IPS-NIHi11 (cell line): ENCODE measurements at places on chromosomes 5 and 9.

GRCh38 chr9:129576546-129577543, 44.1 kb downstream of the C9orf50 start:
- DNase-seq, result no peak

DNA sequence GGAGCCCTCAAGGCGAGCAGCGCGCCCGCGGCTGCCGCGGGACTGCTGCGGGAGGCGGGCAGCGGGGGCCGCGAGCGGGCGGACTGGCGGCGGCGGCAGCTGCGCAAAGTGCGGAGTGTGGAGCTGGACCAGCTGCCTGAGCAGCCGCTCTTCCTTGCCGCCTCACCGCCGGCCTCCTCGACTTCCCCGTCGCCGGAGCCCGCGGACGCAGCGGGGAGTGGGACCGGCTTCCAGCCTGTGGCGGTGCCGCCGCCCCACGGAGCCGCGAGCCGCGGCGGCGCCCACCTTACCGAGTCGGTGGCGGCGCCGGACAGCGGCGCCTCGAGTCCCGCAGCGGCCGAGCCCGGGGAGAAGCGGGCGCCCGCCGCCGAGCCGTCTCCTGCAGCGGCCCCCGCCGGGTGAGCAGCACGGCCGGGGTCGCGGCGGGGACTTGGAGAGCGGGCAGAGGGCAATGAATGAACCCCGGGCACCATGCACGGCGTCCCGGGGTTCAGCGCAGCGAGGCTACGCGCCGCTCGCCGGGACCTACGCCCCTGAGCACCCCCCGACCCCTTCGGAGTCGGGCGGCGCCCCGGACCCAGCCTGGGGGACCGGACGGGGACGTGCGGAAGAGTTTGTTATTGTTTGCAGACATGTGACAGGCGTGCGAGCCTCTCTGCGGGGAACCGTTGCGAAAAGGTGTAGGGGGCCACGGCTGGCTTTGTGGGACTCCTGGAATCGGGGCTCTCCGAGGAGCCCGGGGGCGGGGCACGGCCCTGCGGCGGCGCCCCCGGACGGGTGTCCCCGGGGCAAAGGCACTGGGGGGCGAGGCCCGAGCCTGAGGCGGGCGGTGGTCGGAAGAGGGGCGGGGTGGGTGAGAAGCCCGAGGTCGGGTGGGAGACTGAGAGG, 553 bp downstream of the MAP3K1 start:
- DNase-seq, result peak; percentile 31

DNA sequence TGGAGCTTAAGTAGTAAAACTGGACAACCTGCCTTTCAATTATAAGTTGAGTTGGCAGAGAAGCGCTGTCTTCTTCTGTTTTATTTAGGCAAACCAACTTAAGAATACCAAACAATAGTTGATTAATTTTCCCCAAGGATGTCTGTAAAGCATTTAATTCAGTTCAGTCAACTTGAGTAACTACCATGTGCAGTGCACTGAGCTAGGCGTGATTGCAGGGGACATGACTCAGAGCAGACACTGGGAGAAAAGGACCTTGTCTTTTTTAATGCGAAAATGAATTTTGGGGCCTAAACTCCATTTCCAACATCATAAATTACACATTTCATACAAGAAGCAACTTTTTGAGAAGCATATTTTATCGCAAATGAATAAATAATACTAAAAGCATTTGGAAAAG, 66.3 kb downstream of the FBXL7 start:
- DNase-seq, result no peak

DNA sequence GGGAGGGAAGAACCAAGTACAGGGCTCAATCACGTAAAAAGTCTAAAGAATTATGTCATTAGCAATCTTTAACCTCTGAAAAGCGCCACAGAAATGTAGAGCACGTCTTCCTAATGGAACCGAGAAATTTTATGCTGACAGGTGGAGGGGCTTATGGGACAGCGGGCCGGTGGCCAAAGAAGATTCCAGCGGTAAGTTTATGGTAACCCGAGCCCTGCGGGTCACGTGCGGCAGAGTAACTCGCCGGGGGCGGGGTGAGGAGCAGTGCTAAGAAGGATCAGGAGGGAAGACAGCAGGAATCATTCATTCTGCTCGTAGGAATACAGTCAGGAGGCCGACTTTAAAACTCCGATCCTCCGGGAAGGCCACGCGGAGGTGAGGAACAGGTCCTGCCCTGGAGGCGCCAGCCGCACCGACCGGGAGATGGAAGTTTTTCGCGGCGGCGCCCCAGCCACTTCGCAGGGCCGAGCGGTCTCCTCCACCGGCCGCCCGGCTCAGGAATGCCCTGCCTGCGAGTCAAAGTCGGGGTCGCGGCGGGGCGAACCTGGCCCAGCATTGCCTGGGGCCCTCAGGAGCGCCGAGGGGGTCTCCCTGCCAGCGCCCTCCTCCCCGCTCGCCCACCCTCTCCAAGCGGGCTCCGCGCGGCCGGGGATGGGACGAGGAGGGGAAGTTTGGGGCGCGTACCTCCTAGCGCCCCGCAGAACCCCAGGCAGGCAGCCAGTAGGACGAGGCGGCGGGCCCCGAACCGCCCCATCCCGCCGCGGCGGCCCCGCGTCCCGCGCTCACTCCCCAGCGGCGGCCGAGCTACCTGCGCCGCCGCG, 101.8 kb downstream of the ESM1 start:
- peak; percentile 74 for DNase-seq

GRCh38 chr5:96200641-96201040, 232.4 kb downstream of the PCSK1 start:
- DNase-seq, result no peak

GRCh38 chr9:129175825-129176633, 2.0 kb downstream of the IER5L start:
- DNase-seq, result peak; percentile 72

- DNase-seq, result no peak
These were observed 263.1 kb upstream of the COX7C start for GRCh38 chr5:86354664-86355063.

DNA sequence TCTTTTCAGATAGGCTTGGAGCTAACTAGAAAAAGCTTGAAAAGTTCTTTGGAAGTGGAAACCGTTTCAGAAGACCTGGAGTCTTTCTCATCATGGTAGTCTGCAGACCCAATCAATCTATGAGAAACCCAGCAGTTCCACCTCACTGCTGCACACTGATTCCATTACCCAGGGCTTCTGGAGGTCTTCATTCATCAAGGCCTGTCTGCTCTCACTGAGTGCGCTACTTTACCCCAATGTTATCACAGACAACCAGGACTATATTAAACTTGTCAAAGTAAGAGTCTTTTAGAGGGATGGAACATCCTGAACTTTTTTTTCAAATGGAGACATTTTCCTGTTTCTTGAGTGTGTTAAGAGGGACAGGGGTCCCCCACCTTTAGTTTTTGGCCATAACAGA, 93.1 kb downstream of the BOD1 start:
- DNase-seq, result no peak

- peak; percentile 25 for DNase-seq
These were observed 401.9 kb upstream of the PDE4D start for GRCh38 chr5:60295423-60295822.

DNA sequence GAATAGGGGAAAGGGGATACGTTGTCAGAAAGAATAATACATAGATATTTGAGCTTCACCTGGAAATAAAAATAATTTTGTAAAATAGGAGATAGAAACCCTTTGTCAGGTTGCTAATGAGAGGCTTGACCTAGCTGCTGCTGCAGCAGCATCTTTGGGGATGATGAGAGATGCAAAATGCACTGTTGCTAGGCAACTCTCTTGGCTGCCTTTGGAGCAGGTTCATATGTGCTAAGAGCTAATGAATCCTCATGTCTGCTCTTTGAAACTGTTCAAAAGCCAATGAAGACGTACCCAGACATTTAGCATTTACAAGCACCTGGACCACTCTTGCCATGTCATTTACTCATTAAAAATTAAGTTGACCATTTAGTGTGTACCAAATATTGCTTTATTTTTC, 121.7 kb downstream of the FOCAD start:
- DNase-seq, result no peak

DNA sequence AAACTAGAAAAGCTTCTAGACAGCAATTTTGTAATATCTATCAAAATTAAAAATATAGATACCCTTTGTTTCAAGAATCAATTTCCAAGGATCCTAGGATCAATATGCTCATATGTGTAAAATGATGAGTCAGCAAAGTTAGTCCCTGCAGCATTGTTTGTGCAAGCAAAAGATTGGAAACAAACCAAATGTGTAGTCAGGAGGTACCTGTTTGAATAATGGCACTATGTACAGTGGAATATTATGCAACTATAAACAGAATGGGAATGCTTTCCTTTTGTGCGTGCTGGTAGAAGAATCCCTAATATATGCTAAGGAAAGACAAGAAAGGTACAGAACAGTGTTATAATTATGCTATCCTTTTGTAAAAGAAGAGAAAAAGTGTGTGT, 58.5 kb upstream of the PJA2 start:
- no peak for DNase-seq

DNA sequence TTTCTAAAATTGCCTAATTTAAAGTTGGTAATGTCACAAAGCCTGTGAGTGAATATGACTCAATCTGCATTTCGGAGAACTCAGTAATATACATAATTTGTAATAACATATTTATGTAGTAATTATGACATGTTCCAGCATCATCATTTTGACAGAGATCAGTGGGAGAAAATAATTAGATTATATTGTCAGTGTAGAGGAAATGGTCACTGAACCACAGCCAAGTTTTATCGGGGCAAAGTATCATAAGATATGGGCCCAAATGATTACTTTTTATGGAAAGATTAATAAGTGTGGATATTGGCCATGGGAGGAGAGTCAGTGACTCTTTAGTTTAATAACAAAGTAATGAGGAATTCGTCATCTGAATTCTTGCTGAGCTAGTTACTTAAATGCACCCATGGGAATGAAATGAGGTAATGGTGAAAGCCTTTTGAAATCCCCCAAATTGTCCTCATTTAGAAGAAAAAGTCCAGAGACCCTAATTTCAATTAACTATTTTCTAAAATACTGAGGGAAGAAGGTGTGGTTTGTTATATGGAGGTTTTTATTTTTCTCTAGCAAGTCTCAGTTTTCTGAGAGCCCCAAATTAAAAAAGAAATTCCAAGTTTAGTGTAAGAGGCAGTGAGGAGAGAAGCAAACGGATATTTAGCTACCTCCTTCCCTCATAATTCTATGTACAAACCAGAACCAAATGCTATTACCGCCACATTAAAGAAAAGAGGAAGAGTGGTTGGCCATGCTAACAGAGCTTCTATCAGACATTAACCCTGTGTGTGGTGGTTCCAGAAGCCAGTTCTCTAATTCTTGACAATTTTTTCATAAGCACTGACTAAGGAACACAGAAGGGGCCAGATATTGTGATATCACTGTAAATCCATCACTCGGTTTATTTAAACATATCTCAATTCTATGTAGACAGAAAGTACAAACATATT, 37.7 kb upstream of the MRPS30 start:
- DNase-seq, result no peak

- DNase-seq, result no peak
These were observed 137.4 kb downstream of the MED27 start for GRCh38 chr9:131942146-131942720.

GRCh38 chr5:124453221-124454051, 293.0 kb downstream of the ZNF608 start:
- DNase-seq, result no peak

DNA sequence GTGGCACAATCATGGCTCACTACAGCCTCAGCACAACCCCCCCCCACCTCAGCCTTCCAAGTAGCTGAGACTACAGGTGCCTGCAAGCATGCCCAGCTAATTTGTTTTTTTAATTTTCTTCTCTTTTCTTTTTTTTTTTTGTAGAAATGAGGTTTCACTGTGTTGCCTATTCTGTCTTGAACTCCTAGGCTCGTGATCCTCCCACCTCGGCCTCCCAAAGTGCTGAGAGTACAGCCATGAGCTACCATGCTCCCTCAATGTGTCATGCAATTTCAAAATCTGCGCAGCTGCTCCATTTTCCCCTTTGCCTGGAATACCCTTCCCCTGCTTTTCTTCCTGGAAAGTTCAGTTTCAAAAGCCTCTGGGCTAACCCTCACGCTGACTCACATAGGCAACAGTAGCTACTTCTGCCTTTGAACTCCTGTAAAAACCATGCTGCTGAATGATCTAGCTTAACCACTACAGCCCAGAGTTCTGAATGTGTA, 71.0 kb upstream of the IL7R start:
- no peak for DNase-seq

DNA sequence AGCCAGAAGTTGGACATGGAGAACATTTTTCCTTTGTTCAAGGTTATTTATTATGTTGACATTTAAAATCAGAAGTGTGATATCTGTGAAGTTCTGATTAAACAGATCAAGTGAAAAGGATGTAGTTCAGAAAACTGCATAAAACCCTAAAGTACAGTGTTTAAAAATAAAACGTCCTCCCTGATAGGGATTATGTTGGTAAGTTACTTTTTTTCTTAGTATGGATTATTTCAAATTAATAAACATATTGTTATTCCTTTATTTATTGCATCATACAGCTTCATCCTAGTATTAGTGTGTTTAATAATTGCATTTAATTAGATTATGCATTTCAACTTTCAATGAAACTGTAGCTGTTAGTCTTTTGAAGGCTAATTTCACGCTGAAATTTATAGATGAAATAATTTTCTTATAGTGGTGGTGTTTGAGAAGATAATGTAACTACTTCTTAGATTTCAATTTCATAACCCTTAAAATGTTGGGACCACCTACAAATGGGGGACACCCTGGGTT, 157.9 kb upstream of the DMRT1 start:
- DNase-seq, result no peak

GRCh38 chr9:87069690-87070089, 122.4 kb upstream of the GAS1 start:
- DNase-seq, result no peak

DNA sequence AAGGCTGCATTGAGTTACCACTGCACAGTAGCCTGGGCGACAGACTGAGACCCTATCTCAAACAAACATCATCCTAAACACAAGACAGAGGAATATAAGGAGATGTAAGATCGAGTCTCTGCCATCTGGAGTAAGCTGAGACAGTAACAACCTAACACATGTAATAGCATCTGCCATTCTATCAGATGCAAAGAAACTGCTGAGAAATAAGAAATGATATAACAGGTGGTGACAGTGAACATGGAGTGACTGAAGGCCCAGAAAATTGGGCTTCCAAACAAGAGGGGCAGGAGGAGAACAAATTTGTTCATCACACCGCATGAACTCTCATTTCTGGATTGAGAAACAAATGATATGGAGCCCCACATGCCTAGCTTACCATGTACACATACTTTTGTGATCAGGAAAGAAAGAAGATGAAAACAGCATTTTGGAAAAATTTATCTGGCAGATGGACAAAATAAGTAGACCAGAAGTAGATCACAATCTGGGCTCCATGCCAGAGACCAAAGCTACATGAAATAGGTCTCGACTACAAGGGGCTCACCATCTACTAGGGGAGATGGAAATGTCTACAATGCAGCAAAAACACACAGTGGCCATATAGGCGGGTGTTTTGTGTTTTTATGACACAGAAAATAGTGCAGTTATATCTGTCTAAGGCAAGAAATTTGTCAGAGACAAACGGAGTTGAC, 45.5 kb downstream of the ECPAS start:
- no peak for DNase-seq

GRCh38 chr9:93098236-93098946, 2.4 kb downstream of the CARD19 start:
- DNase-seq, result peak; percentile 23
